ENCODE measurements at places on chromosomes 12 and 14.

GRCh38 chr12:110578694-110579534 lies 4.2 kb downstream of the PPTC7 start:
- DNase-seq, result no peak

DNA sequence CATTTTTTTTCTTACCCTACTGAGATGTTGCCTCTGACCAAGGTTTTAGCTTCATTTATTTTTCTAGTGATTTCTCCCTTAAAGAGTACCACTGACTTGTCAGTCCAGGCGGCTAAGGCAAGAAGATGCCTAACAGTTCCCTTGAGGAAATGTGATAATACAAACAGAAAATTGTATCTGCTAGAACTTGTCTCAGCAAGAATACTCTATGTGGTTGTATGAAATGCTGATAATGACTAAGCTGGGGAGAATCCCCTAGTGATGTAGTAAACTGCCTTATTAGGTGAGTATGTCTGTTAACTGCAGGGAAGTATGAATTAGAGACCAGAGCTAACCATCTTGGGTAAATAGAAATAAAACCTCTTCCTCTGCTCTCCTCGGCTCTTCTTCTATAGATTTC lies 6.7 kb downstream of the C12orf54 start:
- DNase-seq, result no peak

- DNase-seq, result no peak
Observed at GRCh38 chr12:53173085-53173715, 7.3 kb upstream of the ZNF740 start.

DNA sequence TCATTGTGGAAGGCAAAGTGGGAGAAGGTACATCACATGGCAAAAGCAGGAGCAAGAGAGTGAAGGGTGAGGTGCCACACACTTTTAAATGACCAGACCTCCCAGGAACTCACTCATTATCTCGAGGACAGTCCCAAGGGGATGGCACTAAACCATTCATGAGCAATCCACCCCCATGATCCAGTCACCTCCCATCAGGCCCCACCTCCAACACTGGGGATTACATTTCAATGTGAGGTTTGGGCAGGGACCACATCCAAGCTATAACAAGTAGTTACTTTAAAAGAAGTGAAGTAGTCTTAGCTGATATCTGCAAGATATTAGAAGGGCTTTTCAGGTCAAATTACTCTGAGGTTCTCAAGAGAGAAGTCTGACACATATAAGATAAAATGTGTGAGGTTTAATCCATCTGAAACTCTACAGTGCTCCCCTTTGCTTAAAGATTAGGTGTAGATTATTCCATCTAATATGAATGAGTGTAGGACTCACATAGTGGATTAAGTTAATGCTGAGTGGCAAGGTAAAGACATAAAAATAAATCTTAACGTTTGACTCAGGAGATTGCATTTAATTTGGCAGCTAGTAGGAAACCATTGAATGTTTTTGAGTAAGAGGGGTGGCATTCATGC lies 130.8 kb downstream of the TMX1 start:
- no peak for DNase-seq

GRCh38 chr12:104243551-104243950 lies 28.0 kb downstream of the TXNRD1 start:
- no peak for DNase-seq

- DNase-seq, result peak; percentile 27
Observed at GRCh38 chr14:43438056-43438455, 1069.0 kb downstream of the FSCB start.

- peak; percentile 58 for DNase-seq
Observed at GRCh38 chr12:6345319-6346091, 3.6 kb upstream of the TNFRSF1A start.

DNA sequence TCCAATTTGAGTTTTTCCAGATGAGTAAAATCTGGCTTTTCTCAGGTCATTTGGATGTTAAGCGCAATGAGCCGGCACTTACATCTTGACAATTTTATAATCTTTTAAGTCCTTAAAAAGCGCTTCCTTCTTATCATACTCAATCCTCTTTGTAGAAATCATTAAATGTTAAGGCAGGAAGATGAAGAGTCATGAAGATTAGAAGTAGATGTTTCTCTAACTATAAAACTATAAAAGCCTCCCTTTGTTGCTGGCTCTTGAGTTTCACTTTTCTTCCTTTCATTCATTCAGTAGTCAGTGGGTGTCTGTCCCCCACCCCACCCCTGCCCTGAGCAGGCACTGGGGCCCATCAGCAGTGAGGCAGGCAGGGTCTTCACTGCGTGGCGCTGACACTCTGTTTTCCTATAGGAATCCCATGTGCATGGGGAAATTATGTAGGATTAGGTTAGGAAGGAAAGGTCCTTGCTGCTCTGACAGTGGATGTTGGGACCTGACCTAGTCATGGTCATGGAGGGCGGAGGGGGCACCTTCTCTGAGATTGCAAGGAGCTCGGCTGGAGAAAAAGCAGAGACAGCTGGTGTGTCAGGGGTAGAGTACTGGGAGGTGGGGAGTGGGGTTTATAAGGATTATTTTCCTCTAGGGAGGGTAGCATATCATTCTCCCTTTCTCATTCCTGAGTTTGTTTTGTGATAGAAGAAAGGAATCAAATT lies 65.8 kb downstream of the CCDC92 start:
- no peak for DNase-seq

GRCh38 chr12:111431772-111432171 lies 26.0 kb downstream of the SH2B3 start:
- no peak for DNase-seq

- DNase-seq, result no peak
Observed at GRCh38 chr14:102473559-102473958, 36.0 kb downstream of the ANKRD9 start.

DNA sequence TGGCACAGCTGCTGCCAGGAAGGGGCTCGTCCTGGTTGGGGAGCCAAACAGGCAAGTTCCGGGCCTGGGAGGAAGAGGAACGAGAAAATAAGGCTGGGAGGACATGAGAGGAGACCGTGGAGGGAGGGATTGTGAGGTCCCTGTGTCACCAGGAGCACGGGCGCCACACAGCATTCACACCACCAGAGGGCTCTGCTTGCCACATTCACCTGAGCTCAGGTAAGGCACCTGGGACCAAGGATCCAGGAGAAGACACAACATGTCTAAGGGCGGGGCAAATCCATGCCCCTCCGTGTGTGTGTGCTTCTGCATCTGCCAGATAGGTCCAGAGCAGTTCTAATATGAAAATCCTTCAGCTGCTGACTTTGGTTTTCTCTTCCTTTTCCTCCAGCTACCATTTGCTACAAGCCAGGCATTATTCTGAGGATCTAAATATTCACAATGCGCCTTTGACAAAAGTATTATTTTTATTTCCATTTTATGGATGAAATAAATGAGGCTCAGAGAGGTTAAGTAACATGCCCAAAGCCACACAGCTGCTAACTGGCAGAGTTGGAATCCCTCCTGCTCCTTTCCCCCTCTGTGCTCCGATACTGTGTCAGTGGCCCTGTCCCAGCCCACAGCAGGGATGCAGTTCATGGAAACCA lies 14.6 kb downstream of the RAPGEF3 start:
- peak; percentile 38 for DNase-seq

GRCh38 chr14:91754819-91755218 lies 22.9 kb upstream of the CATSPERB start:
- no peak for DNase-seq

All from KBM-7 (cell line).